ENCODE measurements at places on chromosomes 12 and 14.

GRCh38 chr12:26101763-26102162 lies 23.1 kb downstream of the BHLHE41 start:
- DNase-seq = no peak

GRCh38 chr12:124681779-124682391 lies 114.5 kb upstream of the NCOR2 start:
- no peak for DNase-seq

DNA sequence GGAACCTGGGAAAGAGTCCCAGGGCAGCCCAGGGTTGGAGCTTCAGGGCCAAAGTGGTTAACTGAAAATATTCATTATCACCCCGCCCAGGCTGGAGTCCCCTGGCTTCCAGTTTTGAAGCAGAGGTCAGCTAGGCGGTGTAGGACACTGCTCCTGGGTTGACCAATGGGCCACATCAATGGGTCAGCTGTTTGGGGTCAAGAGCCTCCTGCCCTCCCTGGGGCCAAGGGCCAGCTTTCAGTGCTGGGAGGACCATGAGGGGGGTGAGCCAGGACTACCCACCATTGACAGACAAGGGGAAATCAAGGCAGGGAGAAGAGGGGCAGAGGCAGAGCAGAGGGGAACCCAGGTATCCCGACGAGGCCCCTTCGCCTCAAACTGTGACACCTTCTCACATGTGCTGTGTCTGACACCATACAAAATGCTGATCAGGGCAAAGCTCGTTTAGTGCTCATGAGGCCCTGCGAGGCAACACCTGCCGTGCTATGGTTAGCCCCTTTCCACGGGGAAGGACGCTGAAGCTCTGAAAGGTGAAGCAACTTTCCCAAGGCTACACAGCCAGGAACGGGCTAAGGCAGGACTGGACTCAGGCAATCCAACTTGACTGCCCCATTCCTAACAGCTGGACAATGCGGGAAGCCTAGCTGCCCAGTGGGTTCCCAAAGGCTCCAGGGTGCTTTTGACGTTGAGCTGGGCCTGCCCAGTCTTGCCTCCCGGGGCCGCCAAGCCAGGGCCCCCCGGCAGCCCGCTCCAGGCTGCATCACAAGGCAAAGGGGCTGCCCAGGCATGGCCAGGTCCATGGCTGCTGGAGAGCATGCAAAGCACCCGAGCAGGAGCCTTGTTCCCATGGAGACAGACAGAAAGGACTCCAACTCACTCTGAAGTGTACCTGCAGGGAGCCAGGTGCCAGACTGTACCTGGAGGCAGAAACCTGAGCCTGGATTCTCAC lies 2.0 kb downstream of the SYNE3 start:
- DNase-seq = no peak

GRCh38 chr12:124698211-124698997 lies 131.0 kb upstream of the NCOR2 start:
- no peak for DNase-seq

DNA sequence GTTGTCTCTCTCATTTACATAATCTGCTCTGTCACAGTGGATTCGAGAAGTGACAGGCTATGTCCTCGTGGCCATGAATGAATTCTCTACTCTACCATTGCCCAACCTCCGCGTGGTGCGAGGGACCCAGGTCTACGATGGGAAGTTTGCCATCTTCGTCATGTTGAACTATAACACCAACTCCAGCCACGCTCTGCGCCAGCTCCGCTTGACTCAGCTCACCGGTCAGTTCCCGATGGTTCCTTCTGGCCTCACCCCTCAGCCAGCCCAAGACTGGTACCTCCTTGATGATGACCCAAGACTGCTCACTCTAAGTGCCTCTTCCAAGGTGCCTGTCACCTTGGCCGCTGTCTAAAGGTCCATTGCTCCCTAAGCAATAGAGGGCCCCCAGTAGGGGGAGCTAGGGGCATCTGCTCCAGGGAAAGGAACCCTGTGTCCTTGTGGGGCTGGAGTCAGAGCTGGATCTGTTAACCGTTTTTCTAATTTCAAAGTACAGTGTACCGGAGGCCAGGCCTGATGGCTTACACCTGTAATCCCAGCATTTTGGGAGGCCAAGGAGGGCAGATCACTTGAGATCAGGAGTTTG lies 5.1 kb downstream of the ERBB3 start:
- no peak for DNase-seq

DNA sequence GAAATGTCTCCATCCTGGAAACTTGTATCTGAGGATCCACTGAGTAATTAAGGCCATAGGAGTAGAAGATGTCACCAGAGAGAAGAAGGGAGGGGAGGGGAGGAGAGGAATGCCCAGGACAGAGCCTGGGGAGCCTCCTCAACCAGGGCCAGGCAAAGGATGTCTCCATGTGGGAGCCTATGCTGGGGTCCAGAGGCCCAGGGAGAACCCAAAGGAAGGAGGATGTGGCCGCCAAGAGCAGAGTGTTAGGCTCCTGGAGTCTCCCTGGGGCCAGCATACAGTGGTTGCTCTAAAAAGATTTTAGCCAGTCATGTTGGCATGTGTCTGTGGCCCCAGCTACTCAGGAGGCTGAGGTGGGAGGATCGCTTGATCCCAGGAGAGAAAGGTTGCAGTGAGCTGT lies 92.6 kb downstream of the DICER1 start:
- DNase-seq = no peak

DNA sequence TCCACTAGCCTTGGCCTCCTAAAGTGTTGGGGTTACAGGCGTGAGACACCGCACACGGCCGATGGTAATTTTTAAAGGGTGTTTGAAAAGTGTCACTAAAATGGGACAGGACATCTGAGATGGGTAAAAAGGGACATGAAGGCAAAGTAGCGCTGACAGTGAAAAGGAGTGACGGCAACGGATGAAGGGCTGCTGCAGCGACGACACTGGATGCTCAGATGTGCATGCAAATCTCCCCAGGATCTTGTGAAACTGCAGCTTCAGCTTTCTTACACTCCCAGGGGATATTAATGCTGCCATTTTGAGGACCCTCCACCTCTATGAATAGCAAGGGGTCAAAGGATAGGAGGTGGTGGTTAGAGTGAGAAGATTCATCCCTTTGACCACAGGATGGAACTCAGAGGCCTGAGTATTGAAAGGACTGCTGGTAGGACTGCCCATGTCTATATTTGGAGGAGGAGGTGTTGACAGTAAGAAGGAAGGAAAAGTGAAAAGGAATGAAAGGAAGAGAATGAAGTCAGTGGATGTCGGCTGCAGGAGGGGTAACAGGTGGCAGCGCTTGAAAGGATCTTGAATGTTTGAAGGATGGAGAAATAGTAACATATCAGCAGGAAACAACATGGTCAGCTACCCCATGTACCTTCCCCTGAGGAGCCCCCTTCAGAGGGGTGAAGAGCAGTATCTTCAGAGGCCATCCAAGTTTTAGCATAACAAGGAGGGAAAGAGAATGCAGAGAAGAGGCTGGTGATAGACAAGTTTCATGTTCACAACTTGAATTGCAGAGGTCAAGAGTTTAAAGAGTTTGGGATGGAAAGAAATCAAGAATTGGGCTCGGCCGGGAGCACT lies 37.1 kb downstream of the CLIP1 start:
- DNase-seq = no peak

DNA sequence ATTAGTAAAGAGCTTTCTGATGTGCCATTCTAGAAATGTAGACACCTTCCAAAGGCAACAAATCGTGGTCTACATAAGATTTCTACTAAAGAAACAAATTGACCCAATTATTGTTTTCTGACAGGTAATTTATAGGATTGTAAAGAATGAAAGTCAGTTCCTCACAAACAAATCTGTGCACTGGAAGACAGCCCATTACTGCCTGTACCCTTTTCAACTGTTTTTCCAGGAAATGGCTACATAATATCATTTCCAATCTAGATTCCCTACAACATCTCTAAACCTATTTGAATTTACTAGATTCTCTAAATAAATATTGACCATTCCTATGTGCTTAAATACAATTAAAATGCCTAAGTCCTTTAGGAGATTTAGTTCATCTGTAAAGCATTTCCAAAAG lies 939.1 kb downstream of the FSCB start:
- no peak for DNase-seq

- DNase-seq = no peak
These were observed 141.7 kb downstream of the SYT1 start for GRCh38 chr12:79006306-79006705.

DNA sequence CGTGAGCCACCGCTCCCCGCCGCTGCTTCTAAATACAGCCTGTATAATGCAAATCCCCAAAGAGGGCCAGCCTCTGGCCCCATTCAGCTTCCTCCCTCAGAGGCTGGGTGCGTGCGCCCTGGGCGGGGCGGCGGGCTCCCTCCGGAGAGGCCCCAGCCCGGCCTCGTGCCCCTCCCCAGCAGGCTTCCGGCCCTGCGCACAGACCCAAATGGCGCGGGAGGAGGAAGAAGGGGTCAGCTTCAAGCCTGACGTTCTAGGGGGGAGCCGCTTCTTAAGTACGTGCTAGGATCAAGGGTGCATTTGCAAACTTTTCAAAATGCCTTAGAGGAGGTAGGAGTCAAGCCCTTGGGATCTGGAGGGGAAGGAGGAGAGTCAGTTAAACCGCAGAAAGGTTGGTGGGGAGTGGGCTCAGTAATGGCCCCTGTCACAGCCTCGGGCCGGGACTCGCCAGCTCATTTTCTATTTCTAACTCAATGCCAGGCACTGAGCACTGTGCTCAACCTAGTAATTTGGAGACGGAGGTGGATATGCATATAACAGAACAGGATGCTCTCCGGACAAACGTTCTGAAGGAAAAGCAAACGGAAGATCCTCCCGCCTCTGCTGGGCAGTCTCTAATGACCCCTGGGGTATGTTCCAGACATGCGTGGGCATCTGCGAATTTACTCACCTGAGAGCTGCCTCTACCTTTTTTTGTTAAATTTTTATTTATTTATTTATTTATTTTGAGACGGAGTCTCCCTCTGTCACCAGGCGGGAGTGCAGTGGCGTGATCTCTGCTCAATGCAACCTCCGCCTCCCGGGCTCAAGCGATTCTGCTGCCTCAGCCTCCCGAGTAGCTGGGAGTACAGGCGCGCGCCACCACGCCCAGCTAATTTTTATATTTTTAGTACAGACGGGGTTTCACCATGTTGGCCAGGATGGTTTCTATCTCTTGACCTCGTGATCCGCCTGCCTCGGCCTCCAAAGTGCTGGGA lies 32.3 kb downstream of the NINJ2 start:
- no peak for DNase-seq

DNA sequence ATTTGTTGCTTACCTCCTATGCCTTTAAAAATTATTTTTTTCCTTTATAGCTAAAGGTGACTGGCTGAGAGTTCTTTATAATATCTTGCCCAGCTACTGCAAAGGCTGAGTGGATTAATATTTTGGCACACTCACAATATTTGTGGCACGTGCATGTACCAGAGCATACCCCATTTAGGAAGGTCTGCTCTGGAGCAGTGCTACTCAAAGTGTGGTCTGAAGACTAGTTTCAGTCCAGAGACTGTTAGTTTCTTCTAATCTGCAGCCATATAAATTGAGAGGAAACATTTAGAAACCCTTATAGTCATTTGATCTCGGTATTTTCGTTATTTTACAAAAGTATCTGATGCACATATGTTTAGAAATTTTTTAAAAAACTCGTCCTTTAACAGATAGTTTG lies 51.0 kb downstream of the IFT81 start:
- no peak for DNase-seq

DNA sequence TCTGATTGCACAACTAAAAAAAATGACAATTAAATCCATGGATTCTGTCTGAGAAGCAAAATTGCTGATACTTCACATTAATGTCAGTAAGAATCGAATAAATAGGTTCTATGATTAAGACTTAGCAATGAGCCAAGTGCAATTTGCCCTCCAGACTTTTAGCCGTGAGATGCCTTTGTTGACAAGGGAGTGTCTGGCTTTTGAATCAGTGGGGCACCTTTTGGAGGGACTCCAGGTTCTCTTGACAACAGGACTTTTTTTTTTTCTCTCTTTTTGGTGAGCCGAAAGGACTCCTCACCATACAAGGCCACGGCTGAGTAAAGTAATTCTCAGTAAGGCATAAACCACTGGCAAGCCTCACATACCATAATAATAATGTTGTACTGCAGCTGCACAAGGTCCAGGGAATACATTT lies 4.7 kb upstream of the MDM1 start:
- no peak for DNase-seq

GRCh38 chr12:20486233-20486632 lies 117.9 kb downstream of the PDE3A start:
- no peak for DNase-seq

DNA sequence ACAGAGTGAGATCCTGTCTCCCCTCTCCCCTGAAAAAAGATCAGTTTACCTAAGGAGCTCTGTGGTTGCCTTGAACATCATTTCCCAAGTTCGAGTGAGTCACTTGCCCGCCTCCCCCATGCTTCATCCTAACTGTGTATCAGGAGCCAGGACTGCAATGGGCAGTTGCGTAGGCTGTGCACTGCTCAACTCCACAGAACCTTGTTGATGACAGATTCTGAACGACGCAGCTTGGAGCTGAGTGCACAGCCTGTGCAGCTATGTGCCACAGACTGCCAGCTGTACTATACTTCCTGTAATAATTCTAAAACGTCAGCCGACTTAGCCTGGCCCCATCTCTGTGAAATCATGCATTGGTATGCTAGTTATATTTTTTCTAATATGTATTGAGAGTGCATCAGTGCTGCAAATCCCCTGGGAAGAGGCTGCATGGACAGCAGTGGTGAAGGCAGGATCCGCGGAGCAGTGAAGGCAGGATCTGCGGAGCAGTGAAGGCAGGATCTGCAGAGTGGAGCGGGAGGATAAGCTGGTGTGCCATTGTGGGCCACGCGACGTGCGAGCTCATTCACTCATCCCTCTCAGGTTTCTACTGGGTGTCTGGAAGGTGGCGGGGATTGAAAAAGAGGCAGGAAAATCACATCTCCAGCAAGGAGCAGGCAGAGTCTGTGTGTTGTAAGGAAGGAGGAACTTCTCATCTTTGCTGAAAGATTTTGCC lies 80.8 kb downstream of the GALNT9 start:
- no peak for DNase-seq

- DNase-seq = no peak
These were observed 17.8 kb upstream of the PDE3A start for GRCh38 chr12:20350495-20350894.

- DNase-seq = no peak
These were observed 166.7 kb upstream of the MYL2 start for GRCh38 chr12:111086947-111087700.

DNA sequence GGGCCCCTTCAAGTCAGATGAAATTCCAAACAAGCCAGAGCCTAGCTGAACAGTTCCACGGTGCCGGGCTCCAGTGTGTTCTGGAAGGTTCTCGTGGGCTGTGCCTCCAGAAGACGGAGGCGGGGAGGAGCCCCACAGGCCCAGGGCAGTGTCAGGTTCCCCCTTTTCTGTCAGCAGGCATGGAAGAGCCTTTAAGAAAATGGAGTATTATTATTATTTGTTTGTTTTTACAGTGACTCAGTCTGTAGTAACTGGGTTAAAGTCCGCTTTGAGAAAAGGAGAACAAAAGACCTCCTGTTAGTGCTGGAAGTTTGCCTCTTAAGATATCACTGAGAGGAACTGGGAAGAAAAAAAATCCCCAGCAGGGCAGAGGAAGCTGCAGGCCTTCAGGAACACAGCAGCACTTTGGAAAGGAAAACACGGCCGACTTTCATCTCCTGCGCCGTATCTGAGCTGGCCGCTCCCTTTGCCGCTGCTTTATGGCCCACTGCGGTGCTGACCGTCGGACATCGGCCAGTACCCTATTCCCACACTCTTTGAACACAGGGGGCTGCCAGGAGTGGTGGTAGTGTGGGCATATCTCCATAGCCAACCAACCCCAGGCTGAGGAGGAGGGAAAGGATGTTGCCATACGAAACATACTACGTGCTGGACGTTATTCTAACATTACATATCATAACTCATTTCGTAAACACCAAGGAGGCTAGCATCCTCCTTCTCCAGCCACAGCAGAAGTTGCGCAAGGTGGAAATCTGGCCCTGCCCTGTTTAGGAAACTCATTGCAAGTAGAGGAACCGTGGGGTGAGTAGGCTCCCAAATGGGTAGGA lies 194.0 kb downstream of the ZFP36L1 start:
- no peak for DNase-seq

GRCh38 chr12:4824380-4824779 lies 85.3 kb upstream of the KCNA1 start:
- DNase-seq = no peak
